ENCODE measurements at places on chromosomes 11 and 22.

GRCh38 chr11:45537614-45538013 is 127.8 kb downstream of the CHST1 start:
- DNase-seq = no peak

GRCh38 chr11:68354148-68354872 is 41.9 kb downstream of the LRP5 start:
- DNase-seq = no peak

DNA sequence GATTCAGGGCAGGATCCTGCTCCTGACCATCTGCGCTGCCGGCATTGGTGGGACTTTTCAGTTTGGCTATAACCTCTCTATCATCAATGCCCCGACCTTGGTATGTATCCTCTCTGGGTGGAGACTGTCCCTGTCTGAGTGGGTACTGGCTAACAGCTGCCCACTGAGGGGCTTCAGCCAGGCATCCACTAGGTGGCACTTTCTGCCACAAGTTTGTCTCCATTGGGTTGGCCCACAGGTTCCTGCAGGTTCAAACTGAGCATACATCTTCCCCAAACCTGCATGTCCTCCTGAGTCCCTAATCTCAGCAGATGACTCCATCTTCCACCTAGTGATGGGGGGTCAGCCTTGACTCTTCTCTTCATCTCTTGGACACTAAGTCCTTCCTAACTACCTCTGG is 4.4 kb downstream of the SLC2A11 start:
- DNase-seq = peak; percentile 61

DNA sequence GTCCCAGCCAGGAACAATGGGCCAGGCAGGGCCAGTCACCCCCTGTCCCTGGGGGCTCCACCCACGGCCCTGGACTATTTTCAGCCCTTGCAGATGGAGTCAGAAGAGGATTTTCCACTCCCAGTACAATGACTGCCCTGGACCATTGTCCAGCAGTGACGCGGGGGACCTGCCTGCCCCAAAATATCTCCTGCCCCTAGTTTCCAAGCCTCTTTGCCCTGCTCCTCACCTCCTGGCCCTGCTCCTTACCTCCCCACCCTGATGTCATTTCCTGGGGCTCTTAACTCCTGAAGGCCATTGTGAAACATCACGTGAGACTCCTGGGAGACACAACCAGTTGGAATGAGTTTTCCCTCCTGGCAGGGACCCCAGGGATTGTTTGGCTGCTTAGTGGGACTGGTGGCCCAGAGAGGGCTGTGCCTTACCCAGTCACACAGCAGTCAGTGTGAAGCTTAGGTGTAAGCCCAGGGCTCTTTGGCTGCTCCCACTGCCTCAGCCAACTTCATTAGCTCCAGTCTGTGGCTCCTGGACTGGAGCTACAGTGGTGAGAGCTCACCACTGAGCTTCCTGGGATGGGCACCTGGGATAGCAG is 22.2 kb downstream of the P2RY2 start:
- no peak for DNase-seq

- DNase-seq = peak; percentile 74
These were observed 3.9 kb downstream of the JOSD1 start for GRCh38 chr22:38696606-38697424.

DNA sequence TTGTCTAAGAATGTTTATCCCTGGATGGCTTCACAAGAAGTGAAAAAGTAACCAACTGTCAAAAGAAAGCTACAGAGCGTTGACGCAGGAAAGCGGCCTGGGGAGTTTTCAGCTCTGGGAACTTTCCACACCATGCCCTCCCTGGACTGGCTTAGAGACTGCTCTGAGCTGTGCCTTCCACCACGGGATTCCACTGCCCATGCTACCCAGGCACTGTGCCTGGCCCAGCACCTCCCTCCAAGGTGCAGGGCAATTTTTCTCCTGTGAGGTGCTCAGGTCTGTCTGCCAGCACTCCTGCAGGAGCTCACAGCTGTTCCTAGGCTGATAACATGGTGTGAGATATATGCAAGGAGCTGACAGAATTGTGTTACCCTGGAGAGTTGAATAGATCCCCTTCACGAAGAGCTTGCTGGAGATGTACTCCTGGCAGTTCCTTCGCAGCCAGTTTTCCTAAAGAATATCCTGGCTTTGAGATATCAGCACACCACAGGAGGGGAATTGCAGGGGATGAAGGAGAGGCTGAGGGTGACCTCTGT is 258.3 kb upstream of the B3GAT1 start:
- no peak for DNase-seq

DNA sequence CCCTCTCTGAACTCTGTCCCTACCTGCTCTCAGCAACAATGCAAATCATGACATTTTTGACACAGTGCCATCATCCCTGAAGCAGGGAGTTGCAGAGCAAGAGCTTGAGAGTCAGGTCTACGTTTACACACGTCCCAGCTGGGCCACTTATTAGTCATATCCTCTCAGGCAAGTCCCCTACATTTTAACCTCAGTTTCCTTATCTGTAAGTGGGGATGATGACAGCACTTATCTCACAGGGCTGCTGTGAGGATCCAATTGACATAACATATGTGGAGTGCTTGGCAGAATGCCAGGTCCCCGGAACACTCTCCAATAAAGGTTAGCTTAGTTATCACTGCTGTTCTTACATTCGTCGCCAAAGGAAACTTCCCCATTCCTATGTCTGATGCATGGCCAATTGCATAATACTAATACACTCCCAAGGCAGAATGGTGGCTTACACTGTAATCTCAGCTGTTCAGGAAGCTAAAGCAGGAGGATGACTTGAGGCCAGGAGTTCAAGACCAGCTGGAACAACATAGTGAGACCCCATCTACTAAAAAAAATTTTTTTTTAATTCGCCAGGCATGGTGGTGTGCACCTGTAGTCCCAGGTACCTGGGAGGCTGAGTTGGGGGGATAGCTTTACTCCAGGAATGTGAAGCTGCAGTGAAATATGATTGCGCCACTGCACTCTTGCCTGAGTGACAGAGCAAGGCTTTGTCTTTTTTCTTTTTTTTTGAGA is 16.6 kb downstream of the ASCC2 start:
- DNase-seq = peak; percentile 87

GRCh38 chr11:130146796-130147195 is 12.8 kb upstream of the ST14 start:
- DNase-seq = peak; percentile 5

DNA sequence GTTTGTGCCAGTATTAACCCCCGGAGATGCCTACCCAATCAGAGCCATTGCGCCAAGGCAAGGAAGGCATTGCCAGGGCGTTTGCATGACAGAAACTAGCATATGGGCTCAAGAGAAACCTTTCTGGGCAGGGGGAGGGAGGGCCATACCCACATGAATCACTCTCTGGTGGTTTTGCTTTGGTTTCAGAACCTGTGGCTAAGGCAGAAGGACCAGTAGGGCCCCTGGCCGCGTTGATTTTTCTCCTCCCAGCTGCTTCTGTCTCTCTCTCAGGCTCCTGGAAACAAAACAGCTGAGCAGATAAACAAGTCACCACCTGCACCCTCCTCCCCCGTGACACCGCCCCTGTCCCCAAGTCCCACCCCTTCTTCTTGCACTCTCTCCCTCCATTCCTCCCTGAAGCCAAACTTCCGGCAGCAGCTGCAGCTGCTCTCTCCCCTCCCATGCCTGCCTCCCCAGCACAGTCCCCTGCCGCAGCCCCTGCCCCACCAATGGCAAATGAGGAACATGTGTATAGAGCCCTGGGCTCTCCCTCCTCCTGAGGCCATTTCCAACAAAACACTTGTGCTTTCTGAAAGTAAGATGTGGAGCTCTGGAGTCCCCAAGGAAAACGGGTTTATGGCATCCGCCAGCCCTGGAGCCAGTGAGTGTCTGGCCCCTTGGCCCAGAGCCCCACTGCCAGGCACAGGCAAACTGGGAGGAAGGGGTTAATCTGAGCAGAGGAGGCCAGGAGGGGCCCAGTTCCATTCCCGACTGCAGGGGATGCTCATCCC is 39.0 kb upstream of the ADA2 start:
- DNase-seq = peak; percentile 89

GRCh38 chr11:113373306-113373705 is 14.3 kb upstream of the ANKK1 start:
- no peak for DNase-seq

- DNase-seq = no peak
These were observed 10.3 kb upstream of the RELA start for GRCh38 chr11:65672982-65673381.

DNA sequence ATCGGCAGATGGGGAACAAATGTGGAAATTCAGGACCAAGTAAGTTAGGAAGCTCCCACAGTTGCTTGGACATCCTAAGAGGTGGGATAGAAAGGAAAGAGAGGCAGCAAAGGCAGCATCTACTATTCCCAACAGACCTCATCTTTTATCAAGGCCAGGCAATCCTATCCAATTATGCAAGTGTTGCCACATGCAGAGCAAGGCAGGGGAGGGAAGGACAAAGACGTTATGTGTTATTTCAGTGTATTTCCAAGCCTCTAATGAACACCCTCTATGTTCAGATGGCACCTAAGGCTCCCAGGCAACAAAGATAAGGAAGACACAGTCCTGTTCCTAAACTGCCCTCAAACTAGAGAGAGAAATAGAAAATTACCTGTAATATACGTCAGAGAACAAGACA is 9.2 kb downstream of the TIGD3 start:
- DNase-seq = no peak

DNA sequence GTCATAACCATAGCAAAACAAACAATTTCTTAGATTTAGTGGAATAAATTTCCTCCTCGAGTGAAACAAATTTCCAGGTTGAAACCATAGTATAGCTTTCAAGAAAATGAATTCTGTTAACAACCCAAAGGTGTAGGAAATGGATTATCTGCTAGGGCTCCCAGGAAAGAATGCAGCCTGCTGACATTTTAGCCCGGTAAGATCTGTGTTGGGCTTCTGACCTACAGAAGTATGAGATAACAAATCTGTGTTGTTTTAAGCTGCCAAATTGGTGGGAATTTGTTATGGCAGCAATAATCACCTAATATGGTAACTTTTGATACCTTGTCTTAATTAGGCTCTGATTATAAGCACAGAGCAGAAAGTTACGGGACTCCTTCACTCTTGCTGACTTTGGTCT is 32.0 kb upstream of the OR6M1 start:
- no peak for DNase-seq

- DNase-seq = no peak
These were observed 551.6 kb downstream of the METTL15 start for GRCh38 chr11:28659716-28660348.

GRCh38 chr11:115360186-115360824 is 143.9 kb downstream of the CADM1 start:
- DNase-seq = no peak

GRCh38 chr11:25317216-25317615 is 820.4 kb downstream of the LUZP2 start:
- DNase-seq = no peak

- no peak for DNase-seq
These were observed 25.3 kb downstream of the C11orf58 start for GRCh38 chr11:16763746-16764145.

- no peak for DNase-seq
These were observed 110.4 kb upstream of the TIMP3 start for GRCh38 chr22:32691101-32691500.

DNA sequence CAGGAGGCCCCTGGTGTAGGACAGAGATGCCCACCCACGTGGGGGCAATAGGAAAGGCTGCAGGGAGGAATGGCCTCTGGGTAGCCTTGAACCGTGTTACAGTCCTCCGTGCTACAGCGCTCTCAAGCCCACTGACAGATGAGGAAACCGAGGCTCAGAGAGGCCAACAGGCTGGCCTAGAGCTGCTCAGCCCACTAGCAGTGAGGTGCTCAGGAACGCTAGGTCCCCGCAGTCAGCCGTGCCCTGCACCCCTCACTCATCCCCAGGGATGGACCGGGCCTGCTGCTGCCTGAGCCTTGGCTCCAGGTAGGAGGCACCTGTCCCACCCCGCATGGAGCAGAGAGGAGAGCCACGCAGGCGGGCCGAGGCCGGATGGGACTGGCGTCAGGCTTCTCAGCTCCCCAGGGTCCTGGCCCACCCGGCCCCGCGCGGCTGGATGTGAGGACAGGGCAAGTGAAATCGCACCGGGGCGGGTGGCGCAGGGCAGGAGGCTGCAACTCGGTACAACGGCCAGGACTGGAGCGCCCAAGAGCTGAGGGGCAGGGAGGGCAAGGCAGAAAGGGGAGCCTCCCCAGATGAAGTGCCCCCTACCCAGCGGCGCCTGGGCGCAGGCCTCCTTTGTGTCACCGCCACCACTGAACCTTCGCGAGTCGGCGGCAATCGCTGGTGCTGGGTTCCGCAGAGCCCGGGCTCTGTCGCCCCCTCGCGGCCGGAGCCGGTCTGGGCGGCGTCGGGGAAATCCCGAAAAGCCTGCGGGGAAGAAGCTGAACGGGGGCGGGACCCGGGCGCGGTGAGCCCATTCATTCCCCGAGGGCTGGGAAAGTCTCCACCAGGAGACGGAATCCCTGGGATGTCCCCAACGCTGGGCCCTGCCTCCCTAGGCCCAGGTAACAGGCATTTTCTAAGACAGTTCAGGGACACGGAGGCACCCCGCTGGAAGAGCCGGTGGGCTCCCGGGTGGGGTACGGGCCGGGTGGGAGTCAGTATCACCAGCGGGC is 8.4 kb upstream of the SLC2A11 start:
- peak; percentile 91 for DNase-seq

DNA sequence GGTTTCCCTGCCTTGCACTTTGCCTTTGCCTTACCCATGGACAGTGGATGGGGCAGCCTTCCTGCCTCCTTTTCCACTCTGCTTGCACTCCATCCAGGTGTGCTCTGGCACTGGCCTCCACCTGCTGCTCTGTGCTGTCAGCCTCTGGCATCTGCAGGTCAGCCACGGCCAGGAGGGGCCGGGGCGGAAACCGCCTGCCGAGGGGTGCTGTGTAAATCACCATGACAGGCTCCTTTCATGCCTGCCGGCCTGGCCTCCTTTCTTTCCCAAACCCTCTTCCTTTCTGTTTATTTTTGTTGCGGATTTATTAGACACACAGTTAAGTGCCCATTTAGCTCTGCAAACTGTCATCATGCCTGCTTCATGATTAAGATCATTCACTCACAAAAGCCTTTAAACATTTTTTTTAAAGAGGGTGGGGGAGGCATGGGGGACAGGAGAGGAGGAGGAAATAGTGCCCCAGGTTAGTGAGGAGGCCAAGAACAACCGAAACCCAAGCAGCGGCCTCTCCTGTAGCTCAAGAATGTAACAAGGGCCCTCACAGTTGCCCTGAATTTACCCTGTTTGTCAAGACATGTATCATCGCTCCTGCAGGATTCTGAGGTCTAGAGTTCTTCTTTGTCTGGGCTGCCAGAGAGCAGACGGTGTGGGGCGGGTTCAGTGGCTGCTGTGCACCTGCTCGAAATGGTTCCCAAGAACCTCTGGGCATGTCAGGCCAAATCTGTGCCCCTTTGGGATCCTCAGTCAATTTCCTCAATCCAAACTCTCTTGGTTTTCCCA is 83.3 kb downstream of the BARX2 start:
- DNase-seq = no peak

DNA sequence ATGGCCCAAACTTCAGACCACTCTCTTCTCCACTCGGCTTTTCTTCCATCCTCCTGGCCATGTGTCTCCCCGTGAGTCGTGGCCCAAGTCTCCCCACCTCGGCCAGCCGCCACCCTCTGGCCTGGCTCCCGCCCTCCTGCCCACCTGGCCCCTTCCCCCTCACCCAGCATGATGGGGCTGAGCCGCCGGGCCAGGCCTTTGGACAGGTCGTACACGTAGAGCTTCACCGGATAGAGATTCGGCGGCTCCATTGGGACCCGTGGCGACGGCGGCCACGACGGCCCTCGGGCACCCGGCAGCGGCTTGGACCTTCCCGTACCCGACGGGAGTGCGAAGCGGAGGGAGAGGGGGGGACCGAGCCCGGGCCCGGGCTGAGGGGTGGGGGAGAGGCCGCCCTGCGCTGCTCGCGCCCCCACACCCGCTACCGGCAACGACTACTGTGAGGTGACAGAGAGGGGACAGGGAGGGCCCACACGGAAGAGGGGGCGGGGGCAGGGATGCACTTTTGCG is at the start of gene DESI1:
Gene DESI1, minus strand, starts transcription at position 455 of the 510 bp plus-strand sequence. Its CDS starts 204 bp downstream, at position 251.
- DNase-seq = no peak

All from activated CD4-positive, alpha-beta T cell treated with anti-CD3 and anti-CD28 coated beads, Interleukin-2, Interleukin-6, amounts not matched to agents 100 ng/mL and 50 ng/mL, durations not matched to agents 16 hours and 8 hours (primary cell).